ENCODE measurements at places on chromosomes 11 and 22. TPM values are rescaled to one million over a fixed set of nuclear protein-coding genes. Genes with fewer than 3 reads are reported as not detected.

DNA sequence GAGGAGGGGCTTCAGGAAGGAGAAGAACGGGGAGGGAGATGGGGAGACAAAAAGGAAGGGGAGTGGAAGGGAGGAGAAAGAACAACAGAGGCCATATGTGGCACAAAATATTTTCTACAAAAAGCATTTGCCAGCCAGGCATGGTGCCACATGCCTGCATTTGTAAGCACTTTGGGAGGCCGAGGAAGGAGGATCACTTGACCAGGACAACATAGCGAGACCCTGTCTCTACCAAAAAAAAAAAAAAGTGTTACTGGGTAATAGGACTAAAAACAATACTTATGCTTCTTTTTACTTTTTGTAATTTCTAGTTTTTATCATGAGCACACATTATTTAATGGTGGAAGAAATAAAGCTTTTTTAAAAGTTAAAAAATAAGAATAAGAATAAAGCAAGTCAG, 5.3 kb downstream of the FAM168A start:
- H3K27ac ChIP-seq = no peak overlapping the region
- no peaks in the 10 kb centered on the region for H3K27me3 ChIP-seq
- DNase-seq = no peak
- H3K4me1 ChIP-seq = peaks cover 11% of the 10 kb centered on the region
- H3K4me3 ChIP-seq = no peak overlapping the region
- no peaks in the 10 kb centered on the region for H3K36me3 ChIP-seq

The TMPRSS5 gene
- 0.36 TPM for total RNA-seq

The PHLDA2 gene
- 3.8 TPM for total RNA-seq

GRCh38 chr11:78221396-78222315, 32.9 kb downstream of the USP35 start:
- H3K27ac ChIP-seq = no peak overlapping the region
- H3K27me3 ChIP-seq = no peaks in the 10 kb centered on the region
- H3K4me3 ChIP-seq = no peak overlapping the region
- peaks cover 32% of the 10 kb centered on the region for H3K36me3 ChIP-seq
- H3K4me1 ChIP-seq = no peaks in the 10 kb centered on the region

DNA sequence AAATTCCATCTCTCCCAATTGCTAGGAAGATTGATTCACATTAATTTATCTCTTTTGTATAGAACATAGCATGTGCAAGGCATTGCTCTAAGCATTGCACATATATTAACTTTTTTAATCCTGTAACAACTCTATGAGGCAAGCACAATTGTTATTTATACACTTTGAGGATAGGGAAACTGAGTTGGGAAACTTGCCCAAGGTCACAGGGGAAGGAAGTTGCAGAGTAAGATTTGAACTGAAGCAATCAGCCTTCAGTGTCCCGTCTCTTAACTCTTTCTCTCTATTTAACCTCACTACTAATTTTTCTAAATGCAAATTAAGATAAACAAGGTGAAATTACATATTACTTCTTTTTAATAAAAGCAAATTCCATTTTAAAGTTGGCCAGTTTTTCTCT, 22.2 kb downstream of the OR56B4 start:
- no peak overlapping the region for H3K27ac ChIP-seq
- no peak overlapping the region for H3K4me3 ChIP-seq
- no peaks in the 10 kb centered on the region for H3K27me3 ChIP-seq
- no peaks in the 10 kb centered on the region for H3K36me3 ChIP-seq
- no peaks in the 10 kb centered on the region for H3K4me1 ChIP-seq
- no peak for DNase-seq
